Hematopoietic multipotent progenitor cell (in vitro differentiated cells): ENCODE measurements at places on chromosomes 7 and 10. TPM values are rescaled to one million over a fixed set of nuclear protein-coding genes. Genes with fewer than 3 reads are reported as not detected.

The ACSL5 gene
- 27.5 TPM for total RNA-seq

The PLEKHS1 gene
- not detected for total RNA-seq

The GPR15LG gene
- total RNA-seq: not detected

GRCh38 chr10:132527339-132528063 is 10.1 kb upstream of the INPP5A start:
- DNase-seq: no peak

DNA sequence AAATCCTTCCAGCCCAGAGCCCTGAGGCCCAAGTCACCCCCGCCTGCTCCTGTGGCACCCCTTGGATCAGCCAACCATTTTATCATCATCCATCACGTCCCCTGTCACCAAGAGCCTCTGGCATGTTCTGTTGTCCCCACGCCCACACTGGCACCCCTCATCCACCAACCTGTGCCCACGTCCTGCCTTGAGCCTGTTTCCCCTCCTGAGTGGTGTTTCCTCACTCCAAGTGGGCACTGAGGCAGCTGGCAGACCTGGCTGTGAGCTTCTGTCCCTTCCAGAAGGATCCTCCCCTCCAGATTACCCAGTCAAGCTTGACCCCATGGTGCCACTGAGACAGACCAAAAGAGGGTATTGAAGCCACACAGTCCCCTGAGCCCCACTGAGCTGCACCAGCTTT is 71.4 kb upstream of the ANTXRL start:
- no peak for DNase-seq

GRCh38 chr7:34672430-34672829 is 14.4 kb downstream of the NPSR1 start:
- DNase-seq: no peak

DNA sequence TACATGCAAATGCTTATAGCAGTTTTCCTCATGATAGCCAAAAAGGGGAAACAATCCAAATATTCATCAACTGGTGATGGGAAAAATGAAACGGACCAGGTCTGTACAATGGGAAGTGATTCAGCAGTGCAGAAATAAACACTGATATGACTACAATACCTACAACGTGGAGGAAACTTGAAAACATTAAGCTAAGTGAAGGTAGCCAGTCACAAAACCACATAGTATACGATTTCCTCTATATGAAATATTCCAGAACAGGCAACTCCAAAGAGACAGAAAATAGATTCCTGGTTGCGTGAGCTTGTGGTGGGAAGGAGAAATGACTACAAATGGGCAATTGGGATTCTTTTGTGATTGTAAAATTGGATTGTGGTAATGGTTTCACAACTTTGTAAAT is 263.1 kb upstream of the PITRM1 start:
- DNase-seq: no peak

GRCh38 chr10:88389456-88389855 is 193.7 kb downstream of the RNLS start:
- no peak for DNase-seq

- DNase-seq: no peak
Observed at GRCh38 chr10:93346108-93346507, 136.0 kb downstream of the MYOF start.

- no peak for DNase-seq
Observed at GRCh38 chr10:125584954-125585353, 98.0 kb downstream of the TEX36 start.

GRCh38 chr7:80135309-80136104 is 876 bp downstream of the GNAI1 start:
- no peak for DNase-seq

DNA sequence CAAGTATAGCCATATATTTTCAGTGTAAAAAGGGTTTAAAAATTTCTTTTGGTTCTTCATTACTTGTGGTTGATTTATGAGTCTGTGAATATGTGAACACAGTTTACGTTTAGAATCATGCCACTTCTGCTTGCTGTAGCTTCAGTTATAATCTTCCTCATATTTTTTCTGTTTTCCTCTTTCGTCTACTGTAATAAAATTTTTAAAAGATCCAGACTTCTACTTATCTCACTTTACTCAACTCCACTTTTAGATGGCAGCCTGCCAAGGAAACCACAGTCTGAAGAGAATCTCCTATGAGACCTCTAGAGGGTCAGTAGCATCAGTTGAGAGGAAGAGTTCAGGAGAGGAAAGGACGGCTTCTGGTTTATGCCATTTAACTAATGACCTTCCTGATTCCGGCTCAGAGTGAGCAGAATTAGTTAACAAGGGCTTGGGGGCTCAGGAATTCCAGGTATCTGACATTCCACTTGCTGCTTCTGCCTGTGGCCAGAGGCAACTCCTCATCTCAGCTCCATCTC is 21.4 kb downstream of the CREB5 start:
- DNase-seq: peak; percentile 74

- no peak for DNase-seq
Observed at GRCh38 chr10:82267465-82267864, 392.5 kb downstream of the NRG3 start.

GRCh38 chr7:155647302-155647701 is 2.8 kb downstream of the RBM33 start:
- no peak for DNase-seq

- DNase-seq: no peak
Observed at GRCh38 chr10:114033566-114033965, 10.1 kb upstream of the ADRB1 start.

- DNase-seq: no peak
Observed at GRCh38 chr7:92704858-92705257, 114.7 kb upstream of the FAM133B start.

DNA sequence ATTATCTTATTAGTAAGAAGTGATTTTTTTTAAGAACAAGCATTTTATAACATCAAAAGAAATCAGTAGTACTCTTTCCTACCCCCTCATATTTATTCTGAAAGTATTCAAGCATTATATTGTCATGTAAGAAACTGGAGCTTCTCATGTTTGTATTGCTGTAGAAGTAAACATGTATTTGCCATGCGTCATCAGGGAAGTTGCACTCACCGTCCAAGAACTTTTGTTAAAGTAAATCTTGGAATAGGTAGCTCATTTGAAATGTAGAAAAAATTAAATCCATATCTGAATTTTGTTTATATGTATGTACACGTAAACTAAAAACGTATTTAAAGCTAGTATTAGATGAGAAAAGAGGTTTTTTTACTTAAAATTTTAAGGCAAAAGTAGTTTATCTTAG is 96.8 kb downstream of the PTEN start:
- no peak for DNase-seq

DNA sequence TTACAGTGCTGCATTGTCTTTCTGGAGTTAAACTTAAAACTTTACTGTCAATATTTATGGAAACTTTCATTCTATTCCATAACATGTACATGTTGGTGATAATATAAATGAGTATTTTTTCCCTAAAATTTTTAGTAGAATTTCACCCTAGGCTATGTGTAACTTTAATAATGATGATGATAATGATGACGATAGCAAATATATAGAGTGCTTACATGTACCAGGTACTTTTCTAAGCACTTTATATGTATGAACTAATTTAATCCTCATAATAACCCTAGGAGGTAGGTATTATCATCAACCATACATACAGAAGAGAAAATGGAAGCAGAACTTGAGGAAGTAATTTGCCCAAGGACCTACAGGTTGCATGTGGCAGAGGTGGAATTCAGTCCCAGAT is 85.6 kb downstream of the LRRTM3 start:
- DNase-seq: no peak

GRCh38 chr10:80465839-80466590 is 11.9 kb downstream of the TSPAN14 start:
- DNase-seq: no peak

- no peak for DNase-seq
Observed at GRCh38 chr7:45626441-45627430, 52.6 kb downstream of the ADCY1 start.

DNA sequence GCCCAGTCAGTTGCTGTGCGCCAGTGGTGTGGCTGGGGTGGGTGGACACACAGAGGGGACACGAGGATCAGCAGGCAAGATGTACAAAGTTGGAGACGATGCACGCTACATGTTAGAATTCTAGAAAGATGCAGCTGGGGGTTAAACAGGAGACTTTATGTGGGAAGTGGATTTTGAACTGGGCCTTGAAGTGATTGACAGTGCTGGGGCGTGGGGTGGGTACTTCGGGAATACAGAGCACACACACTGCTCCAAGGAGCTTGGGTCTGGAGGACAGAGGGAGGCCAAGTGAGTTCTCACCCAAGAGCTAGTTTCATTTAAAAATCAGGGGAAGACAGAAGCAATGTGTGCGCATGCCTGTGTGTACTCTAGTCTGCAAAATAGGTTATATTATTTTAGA is 87.1 kb downstream of the CREM start:
- DNase-seq: no peak

DNA sequence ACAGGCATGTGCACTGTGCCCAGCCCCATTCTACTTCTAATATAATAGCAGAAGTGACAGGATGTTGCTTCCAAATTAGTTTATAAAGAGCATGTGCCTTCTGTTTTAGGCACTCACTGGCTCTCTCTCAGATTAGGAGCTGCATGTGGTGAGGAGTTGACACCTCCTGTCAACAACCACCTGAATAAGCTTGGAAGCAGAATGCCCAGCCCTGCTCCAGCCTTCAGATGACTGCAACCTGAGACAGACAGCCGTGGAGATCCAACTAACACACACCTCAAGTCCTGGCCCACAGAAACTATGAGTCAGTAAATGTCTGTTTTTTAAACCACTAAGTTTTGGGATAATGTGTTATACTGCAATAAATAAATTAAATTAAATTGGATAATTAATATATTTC is 54.5 kb downstream of the PARD3 start:
- no peak for DNase-seq

GRCh38 chr10:285216-285615 is 150.0 kb downstream of the ZMYND11 start:
- no peak for DNase-seq
